ENCODE measurements at places on chromosomes 1 and 21. TPM values are rescaled to one million over a fixed set of nuclear protein-coding genes. Genes with fewer than 3 reads are reported as not detected.

The SELP gene
- 0.97 TPM for total RNA-seq

GRCh38 chr1:55456971-55457370, 241.8 kb upstream of the USP24 start:
- no peaks in the 10 kb centered on the region for H3K4me1 ChIP-seq
- no peak for DNase-seq
- H3K27ac ChIP-seq = no peak overlapping the region
- peaks cover 7% of the 10 kb centered on the region for H3K27me3 ChIP-seq

- peaks cover 68% of the 10 kb centered on the region for H3K4me1 ChIP-seq
- no peak for DNase-seq
- H3K4me3 ChIP-seq = peak overlapping the region; percentile 72
- H3K36me3 ChIP-seq = peaks cover 44% of the 10 kb centered on the region
- peaks cover 8% of the 10 kb centered on the region for H3K27me3 ChIP-seq
Measured at GRCh38 chr1:67169496-67169895, 3.2 kb downstream of the IL23R start.

- H3K4me3 ChIP-seq = no peak overlapping the region
- H3K27me3 ChIP-seq = no peaks in the 10 kb centered on the region
- H3K36me3 ChIP-seq = peaks cover 3% of the 10 kb centered on the region
- H3K4me1 ChIP-seq = peaks cover 15% of the 10 kb centered on the region
Measured at GRCh38 chr21:34545079-34545884, 33.3 kb upstream of the KCNE1 start.

The PTGFR gene
- not detected for total RNA-seq

DNA sequence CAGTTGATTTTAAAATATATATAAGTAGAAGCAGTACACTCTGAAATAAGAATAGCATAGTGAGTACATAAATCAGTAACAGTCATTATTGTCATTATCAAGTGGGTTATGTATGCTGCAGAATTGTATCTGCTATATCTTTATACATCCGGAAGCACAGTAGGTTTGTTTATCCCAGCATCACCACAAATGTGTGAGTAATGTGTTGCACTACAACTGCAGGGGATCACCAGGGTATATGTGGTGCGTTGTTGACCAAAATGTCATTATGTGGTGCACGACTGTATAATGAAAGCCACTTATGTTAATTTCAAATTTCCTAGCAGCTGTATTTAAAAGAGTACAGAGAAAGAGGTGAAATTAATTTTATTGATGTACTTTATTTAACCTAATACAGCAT, 87.7 kb upstream of the GADD45A start:
- H3K27me3 ChIP-seq = peaks cover 4% of the 10 kb centered on the region
- no peak overlapping the region for H3K27ac ChIP-seq
- no peaks in the 10 kb centered on the region for H3K36me3 ChIP-seq

GRCh38 chr21:41360072-41360821, 1.6 kb upstream of the MX2 start:
- no peaks in the 10 kb centered on the region for H3K27me3 ChIP-seq
- peaks cover 38% of the 10 kb centered on the region for H3K4me1 ChIP-seq
- H3K36me3 ChIP-seq = peaks cover 3% of the 10 kb centered on the region
- no peak overlapping the region for H3K27ac ChIP-seq
- no peak overlapping the region for H3K4me3 ChIP-seq

The KRTAP7-1 gene
- not detected for total RNA-seq

The LDLRAD1 gene
- total RNA-seq = not detected

DNA sequence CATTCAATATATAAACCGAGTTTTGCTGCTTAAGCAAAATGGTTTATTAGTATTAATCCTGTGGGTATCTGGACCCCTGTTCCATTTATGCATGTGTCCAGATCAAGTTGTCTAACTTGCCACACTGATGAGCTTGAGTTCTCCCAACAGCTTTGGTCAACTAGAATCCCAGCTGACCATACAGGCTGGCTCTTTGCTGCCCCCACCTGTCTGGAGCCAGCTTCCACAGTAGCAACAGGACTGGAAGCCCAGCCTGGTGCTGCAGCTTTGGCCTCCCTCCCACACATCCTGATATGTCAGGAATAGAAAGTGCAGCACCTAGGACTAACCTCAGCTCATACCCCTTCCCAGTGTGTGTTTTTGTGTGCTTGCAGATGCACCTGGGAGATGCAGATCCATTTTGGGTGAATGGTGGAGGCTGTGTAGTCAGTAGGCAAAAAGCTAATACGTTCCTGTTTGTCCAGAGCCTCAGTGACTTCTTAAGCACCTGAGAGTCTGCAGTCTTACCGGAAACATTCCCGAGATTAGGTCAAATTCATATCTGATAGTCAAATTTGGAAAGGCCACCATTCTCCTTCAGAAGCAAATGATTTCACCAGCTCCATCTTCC, 40.9 kb upstream of the BEND5 start:
- DNase-seq = peak; percentile 40
- H3K4me3 ChIP-seq = no peak overlapping the region
- no peak overlapping the region for H3K27ac ChIP-seq
- H3K36me3 ChIP-seq = no peaks in the 10 kb centered on the region
- H3K4me1 ChIP-seq = no peaks in the 10 kb centered on the region

Measured in activated CD4-positive, alpha-beta memory T cell treated with anti-CD3 and anti-CD28 coated beads for 36 hours (primary cell).